Tibial artery (tissue), 4 donors: ENCODE measurements at places on chromosomes 11 and 22.

- H3K4me3 ChIP-seq, result peak overlapping the region; percentile 46
- peaks cover 60% of the 10 kb centered on the region for H3K27me3 ChIP-seq
- no peaks in the 10 kb centered on the region for H3K36me3 ChIP-seq
- DNase-seq, result no peak
- peaks cover 43% of the 10 kb centered on the region for H3K4me1 ChIP-seq
- H3K27ac ChIP-seq, result no peak overlapping the region
These were observed 726 bp downstream of the RTN4RL2 start for GRCh38 chr11:57460758-57461749.

DNA sequence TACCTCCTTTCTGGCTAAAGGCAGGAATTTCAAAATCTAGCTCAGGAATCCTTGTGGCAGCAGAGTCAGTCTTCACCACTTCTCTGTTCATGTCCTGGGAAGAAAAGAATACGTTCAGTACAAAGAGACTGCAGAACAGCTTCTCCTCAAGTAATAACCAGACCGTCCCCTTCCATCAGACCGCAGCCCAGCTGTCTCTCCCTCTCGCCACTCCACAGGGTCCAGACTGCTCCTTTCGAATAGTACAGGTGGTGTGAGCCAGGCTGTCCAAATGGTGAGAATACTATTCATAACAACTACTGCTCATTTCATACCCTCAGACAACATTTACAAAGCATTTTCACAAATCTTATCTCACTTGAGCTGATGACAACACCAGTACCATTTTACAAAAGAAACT, 857 bp downstream of the ZPR1 start:
- H3K4me3 ChIP-seq, result peak overlapping the region; percentile 98
- peaks cover 3% of the 10 kb centered on the region for H3K27me3 ChIP-seq
- peaks cover 43% of the 10 kb centered on the region for H3K36me3 ChIP-seq
- H3K27ac ChIP-seq, result peak overlapping the region; percentile 86
- no peak for DNase-seq

DNA sequence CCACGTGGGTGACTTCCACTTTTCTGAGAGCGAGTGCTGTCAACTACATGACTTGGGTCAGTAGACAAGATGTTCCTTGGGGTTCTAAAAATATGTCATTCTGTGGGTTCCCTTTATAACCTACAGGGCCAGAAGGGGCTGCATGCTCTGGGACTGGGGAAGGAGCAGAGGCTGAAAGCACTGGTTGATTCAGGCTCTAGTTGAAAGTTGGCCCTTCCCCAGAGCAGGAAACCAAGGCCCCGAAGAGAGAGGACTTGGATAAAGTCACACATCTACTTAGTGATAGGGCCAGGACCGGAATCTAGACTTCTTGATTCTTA, 9.9 kb downstream of the ADAMTS15 start:
- peaks cover 20% of the 10 kb centered on the region for H3K36me3 ChIP-seq
- H3K4me1 ChIP-seq, result peaks cover 73% of the 10 kb centered on the region
- H3K4me3 ChIP-seq, result peak overlapping the region; percentile 21
- peak overlapping the region; percentile 75 for H3K27ac ChIP-seq
- no peak for DNase-seq
- no peaks in the 10 kb centered on the region for H3K27me3 ChIP-seq

GRCh38 chr22:23245045-23245798, 64.9 kb downstream of the BCR start:
- DNase-seq, result no peak
- no peaks in the 10 kb centered on the region for H3K27me3 ChIP-seq
- peaks cover 88% of the 10 kb centered on the region for H3K4me1 ChIP-seq
- H3K27ac ChIP-seq, result peak overlapping the region; percentile 65

DNA sequence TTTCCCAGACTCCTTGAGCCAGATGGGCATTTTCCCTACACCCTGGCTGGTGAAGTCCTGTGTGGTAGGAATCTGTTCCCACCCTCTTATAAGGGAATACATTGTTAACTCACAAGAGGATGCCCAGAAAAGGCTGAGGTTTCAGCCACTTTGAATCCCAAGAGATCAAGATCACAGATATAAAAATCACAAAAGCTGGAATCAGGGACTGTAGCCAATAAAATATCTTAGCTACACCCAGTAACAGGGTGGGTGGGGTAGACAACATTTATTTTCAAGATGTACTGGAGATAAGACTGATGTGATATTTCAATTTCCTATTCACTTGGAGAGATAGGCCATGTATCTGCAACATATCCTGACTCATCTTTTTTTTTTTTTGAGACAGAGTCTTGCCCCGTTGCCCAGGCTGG, 50.3 kb downstream of the COPB1 start:
- DNase-seq, result no peak
- H3K36me3 ChIP-seq, result peaks cover 5% of the 10 kb centered on the region
- no peaks in the 10 kb centered on the region for H3K4me1 ChIP-seq
- H3K27ac ChIP-seq, result no peak overlapping the region

DNA sequence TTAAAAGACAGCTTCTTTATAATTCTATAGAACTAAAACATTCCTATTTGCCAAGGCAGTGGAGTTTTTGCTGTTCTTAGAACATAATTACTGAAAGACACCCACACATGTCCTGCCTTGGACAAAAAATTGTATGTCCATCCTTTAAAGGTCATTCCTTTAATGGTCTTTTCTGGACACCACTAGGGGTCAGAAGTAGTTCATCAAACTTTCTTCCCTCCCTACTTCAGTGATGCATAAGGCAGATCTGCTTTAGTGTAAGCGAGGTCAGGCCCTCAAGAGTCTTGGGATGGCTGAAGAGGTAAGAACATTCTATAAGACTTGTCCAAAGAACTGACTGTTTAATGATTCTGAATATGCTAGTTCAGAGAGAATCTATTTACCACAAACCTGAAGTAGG, 4.3 kb upstream of the OR51V1 start:
- H3K27me3 ChIP-seq, result no peaks in the 10 kb centered on the region
- no peak for DNase-seq

GRCh38 chr11:73152861-73153483, 10.9 kb upstream of the FCHSD2 start:
- H3K27me3 ChIP-seq, result no peaks in the 10 kb centered on the region
- H3K27ac ChIP-seq, result peak overlapping the region; percentile 20
- peaks cover 46% of the 10 kb centered on the region for H3K4me1 ChIP-seq
- no peak overlapping the region for H3K4me3 ChIP-seq
- no peaks in the 10 kb centered on the region for H3K36me3 ChIP-seq

DNA sequence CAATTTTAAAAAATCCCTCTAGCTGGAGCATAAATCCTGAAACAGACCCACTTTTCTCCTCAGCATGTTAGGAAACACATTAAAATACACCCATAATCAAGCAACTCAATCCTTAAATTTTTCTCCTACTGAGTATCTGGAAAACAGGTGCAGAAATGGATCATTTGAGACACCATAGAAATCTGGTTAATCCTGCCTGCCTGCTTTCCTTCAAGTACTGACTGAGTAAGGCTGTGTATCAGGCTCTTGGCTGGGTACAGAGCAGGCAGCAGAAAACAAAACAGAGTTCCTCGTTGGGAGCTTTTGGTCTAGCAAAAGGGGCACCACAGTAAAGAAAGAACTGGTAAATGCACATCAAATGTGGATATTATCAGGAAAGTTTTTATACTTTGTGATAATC, 1.9 kb downstream of the KCNQ1OT1 start:
- DNase-seq, result no peak
- H3K4me1 ChIP-seq, result peaks cover 32% of the 10 kb centered on the region
- H3K4me3 ChIP-seq, result peak overlapping the region; percentile 66
- H3K27me3 ChIP-seq, result no peaks in the 10 kb centered on the region
- H3K27ac ChIP-seq, result no peak overlapping the region

DNA sequence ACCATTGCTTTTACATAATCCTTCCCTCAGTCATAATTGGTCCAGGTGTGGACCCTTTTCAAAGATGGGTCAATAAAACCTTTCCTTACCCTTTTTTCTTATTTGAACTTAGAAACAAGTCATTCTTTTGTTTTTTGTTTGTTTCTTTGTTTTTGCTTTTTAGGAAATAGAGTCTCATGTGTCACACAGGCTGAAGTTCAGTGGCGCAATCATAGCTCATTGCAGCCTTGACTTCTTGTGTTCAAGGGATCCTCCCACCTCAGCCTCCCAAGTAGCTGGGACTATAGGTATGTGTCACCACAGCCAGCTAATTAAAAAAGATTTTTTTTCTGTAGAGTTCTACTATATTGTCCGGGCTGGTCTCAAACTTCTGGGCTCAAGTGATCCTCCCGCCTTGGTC, 9.4 kb upstream of the PHOX2A start:
- no peak overlapping the region for H3K4me3 ChIP-seq
- H3K36me3 ChIP-seq, result no peaks in the 10 kb centered on the region
- H3K27me3 ChIP-seq, result peaks cover 47% of the 10 kb centered on the region
- H3K27ac ChIP-seq, result no peak overlapping the region
- H3K4me1 ChIP-seq, result no peaks in the 10 kb centered on the region

DNA sequence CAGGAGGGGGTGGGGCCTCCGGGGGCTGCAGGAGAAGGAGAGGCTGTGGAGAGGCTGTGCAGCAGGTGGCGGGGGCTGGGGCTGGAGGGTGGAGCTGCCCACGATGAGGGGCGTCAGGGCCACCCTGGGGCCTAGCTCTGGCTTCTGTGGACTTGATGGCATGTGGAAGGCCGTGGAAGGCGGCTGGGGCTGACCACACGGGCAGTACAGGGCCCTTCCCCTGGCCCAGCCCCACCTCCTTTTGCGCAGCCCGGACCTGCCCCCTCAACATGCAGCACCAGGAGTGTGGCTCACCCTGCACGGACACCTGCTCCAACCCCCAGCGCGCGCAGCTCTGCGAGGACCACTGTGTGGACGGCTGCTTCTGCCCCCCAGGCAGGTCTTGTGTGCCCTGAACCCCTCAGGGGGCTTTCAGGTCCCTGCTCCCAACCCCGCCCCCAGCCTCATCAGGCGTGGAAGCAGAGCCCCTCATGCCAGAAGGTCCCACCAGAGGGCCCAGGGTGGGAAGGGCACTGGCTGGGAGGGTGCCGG, 6.1 kb downstream of the MUC5B start:
- H3K27me3 ChIP-seq, result peaks cover 79% of the 10 kb centered on the region
- H3K4me3 ChIP-seq, result no peak overlapping the region
- H3K36me3 ChIP-seq, result no peaks in the 10 kb centered on the region
- no peak for DNase-seq

DNA sequence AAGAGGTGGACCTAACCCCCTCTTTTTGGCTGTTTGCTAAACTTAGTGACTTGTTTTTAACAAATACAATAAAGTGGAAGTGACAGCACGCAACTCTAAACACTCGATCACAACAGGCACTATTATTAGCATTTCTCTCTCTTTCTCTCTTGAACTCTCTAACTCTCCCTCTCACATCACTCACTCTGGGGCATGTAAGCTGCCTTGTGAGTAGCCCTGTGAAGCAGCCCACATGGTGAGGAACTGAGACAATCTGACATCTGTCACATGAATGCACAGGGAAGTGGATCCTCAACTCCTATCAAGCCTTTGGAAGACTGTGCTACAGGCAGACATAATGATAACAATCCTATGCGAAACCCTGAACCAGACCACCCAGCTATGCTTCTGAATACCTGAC, 609.0 kb upstream of the CNTN5 start:
- no peaks in the 10 kb centered on the region for H3K36me3 ChIP-seq
- no peak for DNase-seq
- H3K27me3 ChIP-seq, result no peaks in the 10 kb centered on the region

DNA sequence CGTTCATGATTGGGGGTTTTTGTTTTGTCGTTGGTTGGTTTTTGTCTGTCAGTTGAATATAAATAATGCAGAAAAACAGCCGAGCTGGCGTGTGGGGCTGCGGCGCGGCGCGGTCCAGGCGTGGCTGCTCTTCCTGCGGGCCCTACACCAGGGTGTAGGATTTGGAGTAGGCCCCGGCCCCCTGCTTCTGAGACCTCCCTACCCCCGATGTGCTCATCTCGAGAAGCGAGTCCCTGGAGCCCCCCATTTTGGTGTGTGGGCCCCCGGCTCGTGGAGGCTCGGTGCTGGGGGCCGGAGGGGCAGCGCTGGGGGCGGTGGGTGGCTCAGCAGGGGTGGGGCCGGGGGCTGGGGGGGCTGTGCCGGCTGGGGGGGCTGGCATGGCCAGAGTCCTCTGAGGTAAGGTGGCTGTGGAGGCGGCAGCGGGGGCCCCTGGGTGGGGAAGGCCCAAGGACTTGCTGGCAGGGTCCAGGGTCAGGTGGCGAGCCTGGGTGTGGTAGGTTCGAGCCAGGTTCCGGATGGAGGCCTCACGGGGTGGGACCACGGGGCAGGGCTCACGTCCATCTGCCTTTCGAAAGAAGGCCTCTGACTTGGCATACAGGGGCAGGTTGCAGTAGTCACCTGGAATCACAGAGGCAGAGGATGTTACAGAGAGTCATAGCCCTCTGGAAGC, 100.7 kb downstream of the CEP164 start:
- no peaks in the 10 kb centered on the region for H3K36me3 ChIP-seq
- peaks cover 30% of the 10 kb centered on the region for H3K27me3 ChIP-seq
- H3K27ac ChIP-seq, result no peak overlapping the region
- no peak overlapping the region for H3K4me3 ChIP-seq

- no peaks in the 10 kb centered on the region for H3K36me3 ChIP-seq
These were observed 53.0 kb downstream of the GRAMD1B start for GRCh38 chr11:123483058-123483457.

- H3K4me1 ChIP-seq, result no peaks in the 10 kb centered on the region
- DNase-seq, result peak; percentile 64
- peak overlapping the region; percentile 98 for H3K4me3 ChIP-seq
- peak overlapping the region; percentile 98 for H3K27ac ChIP-seq
- H3K36me3 ChIP-seq, result no peaks in the 10 kb centered on the region
These were observed 1.1 kb upstream of the CBL start for GRCh38 chr11:119205080-119205479.

GRCh38 chr11:123475469-123475868, 45.4 kb downstream of the GRAMD1B start:
- H3K27me3 ChIP-seq, result no peaks in the 10 kb centered on the region
- H3K27ac ChIP-seq, result no peak overlapping the region
- H3K4me1 ChIP-seq, result no peaks in the 10 kb centered on the region
- no peak overlapping the region for H3K4me3 ChIP-seq
- no peak for DNase-seq
- no peaks in the 10 kb centered on the region for H3K36me3 ChIP-seq

DNA sequence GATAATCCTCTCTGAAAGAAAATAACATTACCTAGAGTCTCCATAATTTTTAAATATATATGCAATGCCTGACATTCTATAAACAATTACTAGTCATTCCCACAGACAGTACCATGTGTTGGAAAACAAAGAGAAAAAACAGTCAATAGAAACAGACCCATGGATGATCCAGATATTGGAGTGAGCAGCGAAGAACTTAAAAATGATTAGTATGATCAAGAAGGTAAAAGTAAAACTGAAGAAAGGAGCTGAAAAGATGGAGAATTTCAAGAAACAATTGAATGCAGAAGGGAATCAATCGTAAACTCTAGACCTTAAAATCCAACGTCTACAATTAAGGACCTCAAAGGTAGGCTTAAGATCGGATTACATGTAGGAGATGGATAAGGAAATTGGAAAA, 330.6 kb downstream of the SHANK2 start:
- no peak overlapping the region for H3K4me3 ChIP-seq
- no peaks in the 10 kb centered on the region for H3K27me3 ChIP-seq
- no peaks in the 10 kb centered on the region for H3K36me3 ChIP-seq
- DNase-seq, result no peak
- no peaks in the 10 kb centered on the region for H3K4me1 ChIP-seq

GRCh38 chr11:65552388-65552951, 5.7 kb downstream of the LTBP3 start:
- no peak overlapping the region for H3K27ac ChIP-seq
- H3K4me3 ChIP-seq, result no peak overlapping the region
- H3K36me3 ChIP-seq, result no peaks in the 10 kb centered on the region
- DNase-seq, result no peak
- no peaks in the 10 kb centered on the region for H3K4me1 ChIP-seq
- no peaks in the 10 kb centered on the region for H3K27me3 ChIP-seq
